Occipital lobe (tissue), 3 donors: ENCODE measurements at places on chromosomes 1 and 21. TPM values are rescaled to one million over a fixed set of nuclear protein-coding genes. Genes with fewer than 3 reads are reported as not detected.

Gene C2CD4D
- total RNA-seq = 0.16 TPM

Gene CFHR3
- not detected for total RNA-seq

Gene FBXO2
- 2.7 TPM for total RNA-seq

Gene TCHHL1
- not detected for total RNA-seq

Gene SLC9C2
- total RNA-seq = 8.3 TPM

Gene ILDR2
- 14.2 TPM for total RNA-seq

Gene MANEAL
- 30.7 TPM for total RNA-seq

DNA sequence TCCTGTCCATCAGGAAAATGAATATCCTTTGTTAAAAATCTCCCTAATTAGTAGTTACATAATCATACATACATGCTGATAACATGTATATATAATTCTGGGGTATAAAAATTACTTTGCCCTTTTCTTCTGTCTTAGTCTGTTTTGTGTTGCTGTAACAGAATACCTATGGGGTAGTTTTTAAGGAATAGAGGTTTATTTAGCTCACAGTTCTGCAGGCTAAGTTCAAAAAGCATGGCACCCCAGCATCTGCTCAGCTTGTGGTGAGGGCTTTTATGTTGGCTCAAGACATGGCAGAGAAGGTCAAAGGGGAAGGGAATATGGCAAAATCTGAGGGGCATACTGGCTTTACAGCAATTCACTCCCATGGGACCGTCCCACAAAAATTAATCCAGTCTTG lies 16.3 kb upstream of the RPS6KC1 start:
- no peak for DNase-seq

DNA sequence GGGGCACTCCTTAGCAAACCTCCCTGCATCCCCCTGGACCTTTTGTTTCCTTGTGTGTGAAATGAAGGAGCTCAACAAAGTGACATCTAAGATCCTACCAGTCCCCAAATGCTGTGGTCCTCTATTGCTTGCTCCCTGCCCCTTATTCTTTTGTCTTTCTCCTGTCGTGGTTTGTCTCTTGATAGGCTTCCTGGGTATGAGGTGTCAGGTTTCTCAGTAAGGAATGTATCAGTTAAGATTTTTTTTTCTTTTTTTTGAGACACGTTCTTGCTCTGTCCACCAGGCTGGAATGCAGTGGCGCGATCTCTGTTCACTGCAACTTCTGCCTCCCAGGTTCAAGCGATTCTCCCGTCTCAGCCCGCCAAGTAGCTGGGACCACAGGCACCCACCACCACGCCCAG lies 16.8 kb downstream of the CNIH3 start:
- DNase-seq = no peak

DNA sequence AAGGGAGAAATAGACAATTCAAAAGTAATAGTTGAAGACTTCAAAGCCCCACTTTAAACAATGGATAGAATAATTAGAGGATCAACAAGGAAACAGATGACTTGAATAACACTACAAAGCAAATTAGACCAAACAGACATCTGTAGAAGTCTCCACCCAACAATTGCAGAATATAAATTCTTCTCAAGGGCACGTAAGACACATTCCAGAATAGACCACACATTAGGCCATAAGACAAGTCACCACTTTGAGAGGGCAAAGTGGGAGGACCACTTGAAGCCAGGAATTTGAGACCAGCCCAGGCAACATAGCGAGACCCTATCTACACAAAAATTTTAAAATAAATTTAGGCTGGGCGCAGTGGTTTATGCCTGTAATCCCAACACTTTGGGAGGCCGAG lies 20.5 kb upstream of the RNF186 start:
- DNase-seq = no peak

DNA sequence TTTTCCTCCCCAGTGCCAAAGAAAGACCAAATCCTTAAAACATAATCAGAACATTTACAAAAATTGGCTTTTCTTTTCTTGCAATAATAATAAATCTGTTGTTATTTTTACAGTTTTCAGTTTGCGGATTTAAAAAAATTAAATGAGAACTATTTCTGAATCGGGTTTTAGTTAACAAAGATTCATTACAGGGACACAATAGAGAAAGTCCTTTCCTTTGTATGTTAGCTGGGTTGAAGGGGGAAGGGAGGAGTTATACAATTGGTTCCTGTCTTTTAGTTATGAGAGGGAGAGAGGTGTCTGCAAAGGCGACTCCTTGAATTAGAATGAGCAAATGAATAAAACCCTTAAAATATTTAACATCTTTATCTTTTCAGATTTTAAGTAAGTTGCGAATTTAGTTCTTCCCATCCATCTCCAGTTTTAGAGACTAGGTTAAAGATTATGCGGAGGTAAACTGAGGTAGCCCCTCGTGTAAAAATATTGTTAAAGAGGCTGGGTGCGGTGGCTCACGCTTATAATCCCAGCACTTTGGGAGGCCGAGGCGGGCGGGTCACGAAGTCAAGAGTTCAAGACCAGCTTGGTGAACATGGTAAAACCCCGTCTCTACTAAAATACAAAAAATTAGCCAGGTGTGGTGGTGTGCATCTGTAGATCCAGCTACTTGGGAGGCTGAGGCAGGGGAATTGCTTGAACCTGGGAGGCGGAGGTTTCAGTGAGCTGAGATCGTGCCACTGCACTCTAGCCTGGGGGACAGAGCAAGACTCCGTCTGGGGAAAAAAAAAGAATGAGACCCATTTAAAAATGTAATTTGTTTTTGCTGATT lies 3.9 kb downstream of the SPEN start:
- no peak for DNase-seq

DNA sequence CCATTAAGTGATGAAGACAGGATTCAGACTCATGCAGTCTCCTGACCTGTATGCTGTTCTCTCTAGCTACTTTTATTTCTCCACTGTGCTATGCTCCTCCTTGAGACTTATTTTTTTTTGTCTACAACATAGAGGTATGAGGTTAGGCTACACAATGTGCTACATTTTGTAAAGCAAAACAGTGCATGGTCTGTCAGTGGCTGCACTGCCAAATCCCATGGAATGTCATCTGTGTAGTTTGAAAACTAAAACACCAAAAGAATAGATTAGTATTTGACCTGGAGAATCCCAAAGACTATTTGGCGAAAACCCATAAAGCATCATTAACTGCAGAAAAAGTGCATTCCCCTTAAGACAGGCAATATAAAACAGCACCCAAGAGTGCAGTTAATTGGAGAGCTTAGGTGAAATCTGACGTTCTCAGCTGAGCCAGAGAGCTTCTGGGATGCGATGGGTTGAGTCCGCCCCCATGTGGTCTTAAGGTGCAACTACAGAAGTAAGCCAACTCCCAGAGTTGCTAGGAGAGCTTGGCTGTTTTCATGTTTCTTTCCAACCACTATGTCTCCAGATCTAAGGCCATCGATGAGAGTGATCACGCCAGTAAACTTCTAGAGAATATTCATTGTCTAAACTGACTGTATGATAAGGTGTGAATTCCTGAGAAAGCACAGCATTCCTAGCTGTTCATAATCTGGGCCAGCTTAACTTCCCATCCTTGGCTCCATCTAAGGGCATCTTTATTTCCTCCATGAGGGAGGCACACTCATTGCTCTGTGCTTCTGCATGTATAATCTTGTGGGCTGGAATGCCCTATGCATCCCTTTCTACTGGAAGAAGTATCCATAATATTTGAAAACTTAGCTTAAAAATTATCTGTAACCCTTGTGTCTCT lies 20.7 kb upstream of the CYP2J2 start:
- DNase-seq = peak; percentile 13

DNA sequence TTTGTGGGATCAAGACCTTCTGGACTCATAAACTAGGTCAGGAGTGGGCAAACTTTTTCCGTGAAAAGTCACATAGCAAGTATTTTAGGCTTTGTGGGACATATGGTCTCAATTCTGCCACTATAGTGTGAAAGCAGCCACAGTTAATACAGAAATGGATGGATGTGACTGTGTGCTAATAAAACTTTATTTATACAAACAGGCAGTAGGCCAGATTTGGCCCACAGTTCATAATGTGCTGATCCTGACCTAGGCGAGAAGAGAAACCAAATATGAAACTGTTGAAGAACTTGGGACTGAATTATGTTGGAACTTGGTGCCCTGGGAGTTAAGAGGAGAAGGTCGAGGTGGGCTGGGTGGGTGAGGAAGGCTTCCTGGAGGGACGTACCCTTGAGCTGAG lies 17.1 kb downstream of the PADI3 start:
- no peak for DNase-seq

- DNase-seq = no peak
These were observed 83.3 kb downstream of the SYT14 start for GRCh38 chr1:210021145-210021860.

GRCh38 chr1:201137579-201138310 lies 10.8 kb upstream of the ASCL5 start:
- peak; percentile 78 for DNase-seq

DNA sequence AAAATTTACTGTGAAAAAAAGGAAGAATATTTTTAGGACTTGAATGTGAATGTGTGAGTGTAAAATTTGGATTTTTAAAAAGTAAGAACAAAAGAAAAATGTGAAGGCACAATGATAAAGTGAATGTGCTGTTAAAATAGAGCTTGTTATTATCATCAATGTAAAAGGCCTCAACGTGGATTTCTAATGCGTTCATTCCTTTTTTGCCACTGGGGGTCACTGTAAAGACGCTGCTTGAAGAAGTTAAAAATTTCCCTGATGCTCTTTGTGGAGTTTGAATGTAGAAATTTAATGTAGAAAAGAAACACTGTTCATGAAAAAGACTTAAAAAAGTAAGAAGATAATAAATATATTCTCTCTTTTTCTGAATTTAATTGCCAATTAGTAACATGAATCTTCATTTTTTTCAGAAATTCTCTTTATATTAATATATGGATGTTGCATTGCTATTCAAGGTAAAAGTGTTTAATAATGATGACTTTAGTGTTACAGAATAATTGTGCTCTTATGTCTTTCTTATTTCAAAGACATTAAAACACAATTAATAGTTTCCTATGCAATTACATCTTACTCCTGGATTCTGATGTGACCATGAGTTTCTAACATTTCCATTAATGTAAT lies 161.5 kb downstream of the DNM3 start:
- DNase-seq = no peak

DNA sequence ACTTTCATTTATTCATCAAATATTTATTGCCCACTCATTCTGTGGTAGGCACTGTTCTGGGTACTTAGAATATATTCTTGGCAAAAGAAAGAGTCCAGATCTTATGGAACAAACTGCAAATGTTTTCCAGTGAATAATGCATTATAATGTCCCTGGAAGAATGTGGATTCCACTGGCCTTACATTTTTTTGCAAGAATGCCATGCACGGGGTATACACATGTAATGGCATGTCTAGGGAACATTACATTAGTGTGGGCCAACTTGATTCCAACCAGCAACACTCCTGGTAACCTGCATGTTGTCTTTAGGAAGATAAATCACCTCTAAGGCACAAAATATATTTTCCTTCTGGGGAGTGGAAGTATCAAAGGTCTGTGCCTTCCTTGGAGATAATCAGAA lies 33.0 kb upstream of the IFI44L start:
- no peak for DNase-seq

GRCh38 chr1:227764019-227764391 lies 28.8 kb downstream of the SNAP47 start:
- DNase-seq = no peak

- no peak for DNase-seq
These were observed 35.4 kb downstream of the IGSF21 start for GRCh38 chr1:18142969-18143368.

- no peak for DNase-seq
These were observed 11.4 kb upstream of the PRMT2 start for GRCh38 chr21:46624050-46624449.

- no peak for DNase-seq
These were observed 69.3 kb downstream of the RBM11 start for GRCh38 chr21:14285147-14285761.

- DNase-seq = no peak
These were observed 83.1 kb upstream of the CTTNBP2NL start for GRCh38 chr1:112312879-112313278.

DNA sequence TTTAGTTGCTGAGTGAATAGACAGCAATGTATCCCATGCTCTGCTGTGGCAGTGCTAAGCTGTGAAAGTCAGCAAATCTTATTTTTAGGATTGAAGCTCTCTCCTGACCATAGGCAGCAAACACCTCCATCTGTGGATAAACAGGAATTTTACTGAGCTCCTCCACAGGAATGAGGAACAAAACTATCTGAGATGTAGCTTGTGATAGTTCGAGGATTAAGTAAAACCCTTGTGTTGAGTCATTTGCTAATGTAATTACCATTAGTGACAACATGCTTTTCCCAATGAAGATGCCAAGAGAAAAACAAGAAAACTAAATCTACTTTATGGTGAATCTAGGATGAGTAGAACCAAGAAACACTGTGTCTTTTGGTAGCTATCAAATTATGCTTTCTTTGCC lies 122.7 kb downstream of the CLEC20A start:
- no peak for DNase-seq

- DNase-seq = no peak
These were observed 162.7 kb upstream of the COL6A1 start for GRCh38 chr21:45818904-45819285.

GRCh38 chr1:193189442-193190095 lies 3.2 kb upstream of the B3GALT2 start:
- DNase-seq = no peak
